Astrocyte of the spinal cord (primary cell): ENCODE measurements at places on chromosomes 5 and 9.

DNA sequence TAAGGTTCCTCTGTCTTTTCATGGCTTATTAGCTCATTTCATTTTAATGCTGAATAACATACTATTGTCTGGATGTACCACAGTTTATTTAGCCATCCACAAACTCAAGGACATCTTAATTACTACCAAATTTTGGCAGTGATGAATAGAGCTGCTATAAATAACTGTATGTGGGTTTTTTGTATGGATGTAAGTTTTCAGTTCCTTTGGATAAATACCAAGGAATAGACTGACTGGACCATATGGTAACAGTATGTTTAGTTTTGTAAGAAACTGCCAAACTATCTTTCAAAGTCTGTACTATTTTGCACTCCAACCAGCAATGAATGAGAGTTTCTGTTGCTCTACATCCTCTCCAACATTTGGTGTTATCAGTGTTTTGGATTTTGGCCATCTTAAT, 38.7 kb downstream of the SCAMP1 start:
- no peak for DNase-seq

DNA sequence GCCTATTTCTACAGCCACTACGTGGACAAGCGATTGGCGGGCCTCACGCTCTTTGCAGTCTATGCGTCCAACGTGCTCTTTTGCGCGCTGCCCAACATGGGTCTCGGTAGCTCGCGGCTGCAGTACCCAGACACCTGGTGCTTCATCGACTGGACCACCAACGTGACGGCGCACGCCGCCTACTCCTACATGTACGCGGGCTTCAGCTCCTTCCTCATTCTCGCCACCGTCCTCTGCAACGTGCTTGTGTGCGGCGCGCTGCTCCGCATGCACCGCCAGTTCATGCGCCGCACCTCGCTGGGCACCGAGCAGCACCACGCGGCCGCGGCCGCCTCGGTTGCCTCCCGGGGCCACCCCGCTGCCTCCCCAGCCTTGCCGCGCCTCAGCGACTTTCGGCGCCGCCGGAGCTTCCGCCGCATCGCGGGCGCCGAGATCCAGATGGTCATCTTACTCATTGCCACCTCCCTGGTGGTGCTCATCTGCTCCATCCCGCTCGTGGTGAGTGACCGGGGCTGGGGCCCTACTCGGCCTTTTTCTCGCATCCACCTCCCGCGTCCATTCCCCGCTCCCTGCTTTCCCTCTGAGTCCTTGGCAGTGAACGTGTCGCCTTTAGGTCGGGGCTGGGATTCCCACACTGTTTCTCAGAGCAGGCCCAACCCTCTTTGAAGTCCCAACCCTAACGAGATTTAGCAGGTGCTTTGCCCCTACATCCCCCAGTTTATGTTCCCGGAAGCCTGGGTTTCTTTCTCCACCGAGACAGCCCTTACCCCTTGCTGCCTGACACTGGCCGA, 1.8 kb downstream of the PTGER4 start:
- peak; percentile 42 for DNase-seq

DNA sequence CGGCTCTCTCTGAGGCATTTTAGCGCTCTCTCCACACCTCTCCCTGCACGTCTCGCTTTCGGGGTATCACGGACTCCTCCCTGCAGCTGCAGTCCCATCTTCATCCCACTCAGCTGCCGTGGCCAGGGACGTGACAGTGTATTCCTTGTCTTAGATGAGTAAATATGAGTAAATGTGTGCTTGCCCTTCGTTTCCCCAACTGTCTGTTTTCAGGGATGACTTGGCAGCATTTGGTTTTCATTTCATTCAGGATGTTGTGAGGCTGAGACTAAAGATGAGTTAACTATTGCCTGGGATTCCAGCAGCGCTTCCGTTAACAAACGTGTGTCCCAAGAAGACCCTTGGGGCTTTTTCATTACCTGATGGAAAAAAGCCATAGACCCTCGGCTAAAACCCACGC, 29.5 kb downstream of the GDNF start:
- DNase-seq = no peak

- peak; percentile 36 for DNase-seq
Measured at GRCh38 chr5:97046270-97046982, 96.0 kb downstream of the LIX1 start.

DNA sequence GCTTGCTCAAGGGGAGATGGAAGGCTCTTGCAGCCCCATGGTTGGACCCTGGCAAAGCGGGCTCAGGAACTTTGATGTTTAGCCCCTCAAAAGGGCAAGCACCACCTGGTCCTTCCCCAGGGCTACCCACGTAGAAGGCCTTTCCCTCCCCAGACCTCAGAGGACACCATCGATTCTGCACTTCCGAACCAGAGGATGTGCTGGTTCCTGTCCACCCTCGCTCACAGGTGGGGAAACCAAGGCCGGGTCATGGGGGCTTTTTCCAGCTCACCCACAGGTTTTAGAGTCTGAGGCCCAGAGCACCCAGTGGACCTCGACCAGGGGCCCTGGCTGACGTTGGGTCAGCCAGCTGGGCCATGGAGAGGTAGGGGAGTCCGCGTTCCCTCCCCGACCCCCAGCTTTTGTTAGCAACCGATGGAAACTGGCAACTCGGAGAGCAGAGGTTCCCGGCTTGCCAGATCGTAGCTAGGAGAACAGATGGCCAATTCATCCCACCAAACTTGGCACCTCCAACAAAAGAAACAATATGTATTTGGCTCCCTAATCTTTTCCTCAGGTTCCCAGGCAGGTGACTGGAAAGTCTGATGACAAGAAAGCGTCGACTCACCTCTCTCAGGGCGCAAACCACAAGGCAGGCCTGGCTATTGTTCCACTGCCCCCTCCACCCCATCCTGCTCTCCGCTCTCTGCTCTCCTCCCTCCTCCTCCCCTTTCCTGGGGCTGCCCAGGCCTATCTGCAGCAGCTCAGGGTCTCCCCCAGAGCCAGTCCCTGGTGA, 167.6 kb upstream of the SMIM23 start:
- DNase-seq = no peak

DNA sequence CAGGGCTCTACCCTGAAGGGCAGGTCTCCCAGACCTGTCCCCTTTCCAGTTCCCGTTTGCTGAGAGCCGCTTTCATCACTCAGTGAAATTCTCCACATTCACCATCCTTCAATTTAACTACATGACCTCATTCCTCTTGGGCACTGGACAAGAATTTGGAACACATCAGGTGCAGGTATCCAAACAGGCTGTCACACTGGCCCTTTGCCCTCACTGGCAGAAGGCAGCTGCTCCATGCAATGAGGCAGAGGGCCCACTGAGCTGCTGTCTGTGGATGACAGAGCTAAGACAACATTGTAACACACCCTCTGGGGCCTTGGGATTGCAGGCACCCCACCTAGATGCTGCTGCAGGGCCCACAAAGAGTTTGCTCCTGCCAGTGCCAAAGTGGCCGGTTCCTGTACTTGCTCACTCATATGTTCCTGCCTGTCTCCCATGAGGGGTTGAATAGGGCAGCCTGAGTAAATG, 55.1 kb downstream of the ACTL7B start:
- DNase-seq = no peak

- no peak for DNase-seq
Measured at GRCh38 chr5:96780626-96781025, 27.1 kb downstream of the ERAP1 start.

DNA sequence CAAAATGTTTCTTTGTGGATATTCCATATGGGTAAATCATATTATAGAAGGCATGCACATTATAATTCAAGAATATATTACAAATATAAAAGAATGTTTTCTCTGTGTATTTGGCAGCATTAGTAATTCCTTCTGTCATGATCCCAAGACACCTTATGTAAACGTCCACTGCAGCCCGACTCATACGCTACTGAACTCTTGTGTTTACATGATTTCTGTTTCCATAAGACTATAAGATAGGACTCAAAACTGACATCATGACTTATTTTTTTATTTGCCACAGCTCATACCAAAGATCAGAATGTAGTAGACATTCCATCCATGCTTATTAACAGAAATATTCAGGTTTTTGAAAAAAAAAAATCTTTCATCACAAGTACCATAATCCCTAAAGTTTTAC, 234.1 kb downstream of the AP3B1 start:
- DNase-seq = peak; percentile 27

- no peak for DNase-seq
Measured at GRCh38 chr5:141040093-141040770, 10.9 kb upstream of the PCDHB1 start.

- no peak for DNase-seq
Measured at GRCh38 chr9:84718476-84718875, 48.9 kb downstream of the NTRK2 start.

DNA sequence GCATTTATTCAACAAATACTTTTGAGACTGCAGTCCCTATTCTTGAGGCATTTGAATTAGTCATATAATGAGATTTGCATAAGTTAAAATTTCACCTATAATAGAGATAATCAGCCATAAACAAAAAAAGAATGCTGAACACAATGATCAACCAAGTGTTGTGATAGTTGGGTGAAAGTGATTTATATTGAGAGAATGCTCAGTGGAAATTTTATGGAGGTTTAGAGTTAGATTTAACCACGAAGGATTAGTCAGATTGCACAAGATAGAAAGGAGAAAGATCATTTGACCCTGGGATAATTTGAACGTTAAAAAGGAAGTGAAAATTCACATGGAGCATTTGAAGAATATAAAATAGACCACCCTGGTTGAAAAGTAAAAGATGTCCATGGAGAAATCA, 356.2 kb downstream of the NPR3 start:
- no peak for DNase-seq

GRCh38 chr5:73135021-73135420, 14.6 kb downstream of the TMEM171 start:
- no peak for DNase-seq

DNA sequence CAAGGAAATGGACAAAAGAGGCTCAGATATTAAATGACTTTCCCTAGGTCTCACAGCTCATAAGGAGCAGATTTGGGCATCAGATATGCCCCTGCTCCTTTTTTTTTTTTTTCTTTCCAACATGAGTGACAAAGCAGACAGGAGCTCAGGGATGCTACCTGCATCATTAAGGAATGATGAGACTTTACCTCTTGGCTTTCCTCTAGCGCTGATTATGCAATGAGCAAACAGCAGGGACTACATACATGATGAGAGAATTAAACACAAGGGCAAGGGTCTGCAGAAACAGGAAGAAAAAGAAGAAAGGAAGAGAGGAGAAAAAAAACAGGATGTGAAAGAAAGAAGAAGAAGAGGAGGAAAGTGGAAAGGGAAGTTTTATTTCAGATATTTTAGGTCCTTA, 179.9 kb downstream of the PPP2R2B start:
- DNase-seq = no peak

- DNase-seq = peak; percentile 75
Measured at GRCh38 chr9:77839459-77840140, 191.5 kb upstream of the GNA14 start.

GRCh38 chr9:6383551-6384225, 29.3 kb upstream of the UHRF2 start:
- DNase-seq = peak; percentile 58

- no peak for DNase-seq
Measured at GRCh38 chr5:14347522-14347921, 204.4 kb downstream of the TRIO start.

GRCh38 chr5:168477060-168477459, 9.2 kb upstream of the RARS1 start:
- peak; percentile 74 for DNase-seq

GRCh38 chr9:89442981-89443814, 54.7 kb downstream of the SEMA4D start:
- peak; percentile 12 for DNase-seq

DNA sequence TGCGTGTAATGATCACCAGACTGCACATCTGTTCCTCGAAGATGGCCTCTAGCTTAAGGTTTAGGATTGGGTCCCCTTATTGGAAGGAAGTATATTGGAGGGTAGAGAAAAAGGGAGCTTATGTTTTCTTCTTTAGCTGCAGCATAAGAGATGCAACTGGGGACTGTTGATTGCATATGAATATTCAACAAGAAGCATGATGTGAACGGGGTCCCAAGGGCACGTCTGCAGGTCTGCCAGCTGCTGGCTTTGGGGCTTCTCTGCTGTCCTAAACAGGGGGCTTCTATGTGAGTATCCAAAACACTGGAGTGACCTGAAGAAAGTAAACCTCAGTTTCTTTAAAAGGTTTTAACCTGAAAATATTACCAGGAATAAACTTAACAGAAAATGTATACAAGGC, 3.6 kb upstream of the BNIP1 start:
- no peak for DNase-seq

DNA sequence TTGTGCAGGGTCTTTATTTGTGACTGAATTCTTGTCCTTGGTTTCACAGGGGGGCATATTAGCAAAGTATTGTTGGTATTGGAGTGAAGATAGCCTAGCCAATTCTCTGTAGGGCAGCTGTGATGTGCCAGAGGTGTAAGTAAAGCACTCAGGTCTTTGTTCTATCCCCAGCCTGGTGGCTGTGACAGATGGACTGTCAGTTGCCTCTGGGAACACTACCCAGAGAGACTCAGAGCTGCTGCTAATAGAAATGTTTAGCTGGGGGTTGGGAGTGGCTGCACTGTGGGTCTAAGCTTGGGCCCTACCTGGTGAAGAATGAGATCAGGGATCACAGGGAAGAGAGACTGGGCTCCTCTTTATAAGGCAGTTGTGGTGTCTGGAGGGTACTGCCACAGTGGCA, 1006.5 kb upstream of the TYRP1 start:
- no peak for DNase-seq

DNA sequence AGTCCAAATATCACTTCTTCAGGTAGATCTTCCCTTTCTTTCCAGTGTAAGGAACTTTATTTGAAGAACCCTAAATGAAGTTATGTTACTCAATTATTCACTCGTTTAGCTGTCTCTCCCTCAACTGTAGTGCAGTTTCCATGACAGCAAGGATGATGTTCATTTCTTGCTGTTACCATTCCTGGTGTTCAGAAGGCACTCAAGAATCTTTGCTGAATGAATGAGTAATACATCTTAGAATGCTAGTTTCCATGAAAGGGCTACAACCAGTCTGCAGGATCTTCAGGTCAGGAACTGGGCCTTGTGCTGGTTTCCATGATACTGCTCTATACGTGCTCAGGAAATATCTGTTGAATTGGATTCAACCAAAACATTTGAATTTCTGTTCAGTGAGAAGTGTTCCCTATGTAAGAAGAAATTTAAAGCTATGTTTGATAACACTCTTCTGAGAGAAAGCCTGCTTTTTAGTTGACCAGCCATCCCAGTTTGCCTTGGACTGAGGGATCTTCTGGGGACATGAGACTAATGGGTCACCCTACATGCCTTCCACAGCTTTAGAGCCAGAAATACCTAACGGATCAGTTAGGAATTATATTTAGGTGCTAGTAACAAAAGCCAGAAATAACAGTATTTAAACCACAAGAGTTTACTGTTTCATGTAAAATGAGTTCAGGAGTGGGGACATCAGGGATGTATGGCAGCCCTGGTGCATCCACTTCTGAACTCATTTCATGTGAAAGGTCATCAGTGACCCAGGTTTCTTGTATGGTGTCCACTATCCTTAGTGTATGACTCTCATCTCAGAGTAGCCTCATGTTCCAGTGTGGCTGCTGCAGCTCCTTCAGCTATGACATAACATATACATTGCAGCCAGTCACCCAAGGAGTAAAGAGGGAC, 500.1 kb upstream of the SGCD start:
- no peak for DNase-seq
